ENCODE measurements at places on chromosomes 1 and 21.

GRCh38 chr1:118148034-118148433 is 37.0 kb downstream of the SPAG17 start:
- no peak for DNase-seq

GRCh38 chr1:17053086-17053684 is 647 bp downstream of the SDHB start:
- no peak for DNase-seq

- no peak for DNase-seq
These were observed at the start of gene TRIM67 for GRCh38 chr1:231161667-231162296. TSS of gene TRIM67 (plus strand) at chr1:231162058. CDS start at chr1:231162970, 912 bp downstream.

- no peak for DNase-seq
These were observed 711.2 kb downstream of the KCNT2 start for GRCh38 chr1:195897076-195897475.

- no peak for DNase-seq
These were observed 127.2 kb downstream of the LACTBL1 start for GRCh38 chr1:22845398-22845935.

GRCh38 chr1:31441558-31441957 is 28.5 kb downstream of the SERINC2 start:
- DNase-seq = no peak

- no peak for DNase-seq
These were observed 12.8 kb downstream of the SPATA46 start for GRCh38 chr1:162363823-162364222.

DNA sequence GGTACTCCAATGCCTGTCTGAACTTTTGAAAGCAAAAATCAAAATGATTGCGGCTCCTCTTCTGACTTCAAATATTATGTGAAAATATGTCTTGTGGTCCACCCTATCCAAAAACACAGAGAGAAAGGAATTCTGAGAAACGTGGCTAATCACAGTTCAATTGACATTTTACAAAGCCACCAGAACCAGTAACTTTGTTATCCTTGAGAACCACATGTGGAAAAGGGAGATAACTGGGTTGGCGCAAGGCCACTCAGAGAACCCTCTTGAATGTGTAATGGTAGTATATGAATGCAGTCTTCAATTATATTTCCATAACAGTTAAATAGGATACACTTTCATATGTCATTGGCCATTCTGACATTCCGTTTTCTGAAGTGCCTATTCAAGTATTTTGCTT is 1030.0 kb upstream of the TMPRSS15 start:
- DNase-seq = no peak

GRCh38 chr1:226644541-226645176 is 94.4 kb downstream of the ITPKB start:
- no peak for DNase-seq

GRCh38 chr1:189021577-189021976 is 1456.1 kb downstream of the BRINP3 start:
- no peak for DNase-seq

GRCh38 chr1:111203681-111204200 is 3.3 kb upstream of the DENND2D start:
- DNase-seq = peak; percentile 58

DNA sequence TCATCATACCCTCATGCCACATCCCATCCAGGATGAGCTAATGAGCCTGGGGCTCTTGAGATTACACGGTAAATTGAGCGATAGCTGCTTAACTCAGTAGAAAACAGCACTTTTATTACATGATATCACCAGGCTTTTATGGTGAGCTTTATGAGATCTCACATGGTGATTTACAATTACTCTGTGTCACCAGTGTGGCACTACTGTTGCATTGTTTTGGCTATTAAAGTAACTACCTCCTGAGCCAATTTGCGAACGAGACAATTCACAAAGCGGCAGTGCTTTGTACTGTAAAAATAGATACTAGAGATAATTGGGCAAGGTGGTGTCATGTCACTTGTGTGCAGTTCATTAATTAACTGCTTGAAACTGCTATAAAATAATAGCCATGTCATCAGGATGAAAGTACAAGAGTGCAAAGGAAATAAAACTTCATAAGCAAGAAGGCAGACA is 767.7 kb upstream of the ADGRL2 start:
- no peak for DNase-seq

- DNase-seq = no peak
These were observed 7.1 kb upstream of the SORT1 start for GRCh38 chr1:109404838-109405237.

GRCh38 chr1:47624531-47624930 is 186.7 kb downstream of the FOXD2 start:
- DNase-seq = peak; percentile 22

DNA sequence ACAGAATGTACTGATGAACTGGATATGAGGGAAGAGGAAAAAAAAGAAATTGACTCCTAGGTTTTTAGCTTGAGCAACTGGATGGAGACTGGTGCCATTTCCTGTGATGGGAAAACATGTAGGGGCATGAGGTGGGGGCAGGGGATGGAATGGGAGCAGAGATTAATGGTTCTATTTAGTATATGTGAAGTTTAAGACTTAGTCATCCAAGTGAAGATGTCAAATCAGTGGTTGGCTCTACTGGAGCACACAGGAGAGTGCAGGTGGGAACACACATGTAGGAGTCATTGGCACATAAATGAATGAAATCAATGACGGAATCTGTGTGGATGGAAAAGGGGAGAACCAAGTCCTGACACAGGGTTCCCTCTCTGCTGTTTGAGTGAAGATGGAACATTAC is 224.4 kb upstream of the COA6 start:
- no peak for DNase-seq

GRCh38 chr1:182185842-182186756 is 124.6 kb upstream of the ZNF648 start:
- no peak for DNase-seq

- no peak for DNase-seq
These were observed 9.2 kb upstream of the ZNF644 start for GRCh38 chr1:91031081-91031480.

DNA sequence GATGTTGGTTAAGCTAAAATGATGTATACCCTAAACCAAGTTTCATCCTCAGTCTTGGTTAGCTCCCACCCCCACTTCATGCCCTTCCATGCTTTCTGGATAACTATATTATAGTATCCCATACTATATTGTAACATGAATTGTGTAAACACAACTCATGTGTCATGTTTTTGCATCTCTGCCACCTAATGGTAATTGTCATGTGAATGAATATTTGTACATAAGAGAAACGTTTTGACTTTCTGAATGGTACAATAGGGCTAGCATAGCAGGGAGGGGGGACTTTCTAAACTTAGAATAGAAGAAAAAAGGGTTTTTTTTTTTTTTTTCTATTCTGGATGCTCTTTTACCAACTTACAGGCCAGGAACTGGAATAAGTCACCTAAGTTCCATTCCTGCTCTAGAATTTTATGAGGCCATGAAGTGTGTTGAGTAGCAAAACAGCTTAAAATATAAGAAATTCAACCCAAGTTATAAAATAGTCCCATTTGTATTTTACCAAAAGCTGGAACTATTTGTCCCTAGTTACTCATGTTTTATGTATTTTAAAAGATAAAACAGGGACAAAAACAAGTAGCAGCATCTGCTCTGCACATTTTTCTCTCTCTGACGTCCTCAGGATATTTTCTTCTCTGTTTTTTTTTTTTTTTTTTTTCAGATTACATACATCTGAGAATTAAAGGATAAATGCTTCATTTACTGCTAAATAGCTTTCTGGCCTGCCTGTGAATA is 77.4 kb downstream of the HLX start:
- DNase-seq = no peak

DNA sequence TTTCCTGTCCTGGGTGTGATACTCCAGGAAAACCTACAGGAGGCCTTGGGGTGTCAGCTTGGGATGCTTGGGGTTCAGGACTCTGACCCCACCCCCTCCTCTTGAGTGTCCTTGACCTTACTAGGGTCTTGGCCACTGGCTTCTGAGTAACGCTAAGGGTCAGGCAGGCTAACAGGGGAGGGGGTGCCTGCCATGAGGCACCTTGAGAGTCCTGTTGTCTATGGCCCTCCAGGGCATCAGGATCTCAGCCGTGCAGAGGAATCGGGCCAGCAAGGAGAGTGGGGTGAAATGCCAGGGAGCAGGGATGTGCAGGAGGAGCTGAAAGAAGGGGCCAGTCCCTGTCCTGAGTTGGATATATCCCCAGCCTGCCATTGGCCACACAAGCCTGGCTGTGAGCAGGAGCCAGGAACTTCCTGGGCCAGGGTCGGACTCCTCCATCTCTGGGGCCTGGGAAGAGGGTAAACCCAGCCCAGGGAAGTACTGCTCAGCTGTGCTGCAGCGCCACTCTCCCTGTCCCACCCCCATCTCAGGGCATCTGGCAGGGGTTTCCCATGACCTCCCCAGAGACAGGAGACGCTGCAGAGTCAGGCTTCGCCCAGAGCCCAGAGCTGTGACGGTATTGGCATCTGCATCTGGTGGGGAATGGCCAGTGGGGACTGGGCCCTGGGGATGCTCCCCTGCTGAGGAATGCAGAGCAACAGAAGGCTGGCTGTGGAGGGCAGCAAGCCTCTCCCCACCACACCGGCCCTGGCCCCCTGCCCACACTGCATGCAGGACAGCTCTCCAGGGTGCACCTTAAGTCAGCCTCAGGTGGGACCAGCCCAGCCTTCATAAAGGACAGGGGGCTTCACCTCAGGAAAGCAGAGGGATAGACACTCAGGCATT is 6.3 kb downstream of the KIF21B start:
- DNase-seq = no peak

DNA sequence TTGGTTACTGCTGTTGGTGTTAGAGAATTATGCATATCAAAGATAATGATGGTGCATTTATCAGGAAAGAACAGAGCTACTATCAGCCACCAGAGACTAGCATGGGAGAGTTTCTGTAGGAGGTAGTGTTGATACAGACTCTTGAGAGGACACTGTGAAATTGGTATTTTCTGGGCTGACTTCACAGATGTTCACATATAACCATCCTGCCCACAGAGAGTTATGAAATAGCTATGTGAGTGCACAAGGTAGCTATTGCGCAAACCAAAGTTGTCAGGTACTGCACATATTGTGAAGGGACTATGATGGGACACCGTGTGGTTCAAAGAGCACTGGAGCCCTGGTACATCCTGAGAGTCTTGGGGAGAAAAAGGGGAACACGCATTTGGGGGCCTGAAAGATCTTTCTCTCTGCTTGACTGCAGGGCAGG is 1.4 kb upstream of the TLCD4 start:
- DNase-seq = no peak

DNA sequence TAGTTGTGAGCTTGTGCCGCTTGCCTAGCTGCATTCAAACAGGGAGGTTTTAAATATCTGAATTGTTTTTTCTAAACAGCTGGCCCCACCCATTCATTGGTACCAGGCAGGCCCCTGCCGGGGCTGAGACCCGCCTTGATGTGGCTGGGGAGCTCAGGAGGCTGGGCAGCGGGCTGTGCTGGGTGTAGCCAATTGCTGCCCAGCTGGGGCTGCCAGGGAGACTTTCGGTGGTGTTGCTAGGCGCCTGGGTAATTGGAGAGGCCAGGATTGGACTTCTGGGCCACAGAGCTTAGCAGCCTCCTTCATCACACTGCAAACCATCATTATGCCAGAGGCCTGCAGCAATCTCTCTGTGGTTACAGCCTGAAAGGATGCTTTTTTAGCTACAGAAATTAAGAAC is 12.2 kb downstream of the RHBDL2 start:
- peak; percentile 83 for DNase-seq

Data from left hindlimb (tissue), 1 donor.